ENCODE measurements at places on chromosomes 1 and 21. TPM values are rescaled to one million over a fixed set of nuclear protein-coding genes. Genes with fewer than 3 reads are reported as not detected.

GRCh38 chr1:119275145-119276134 is 93.1 kb upstream of the HAO2 start:
- DNase-seq = peak; percentile 71

GRCh38 chr1:84462118-84462517 is 16.9 kb upstream of the RPF1 start:
- DNase-seq = no peak

GRCh38 chr1:191582169-191582568 is 576.1 kb upstream of the RGS18 start:
- DNase-seq = no peak

- no peak for DNase-seq
Measured at GRCh38 chr1:150543500-150544143, 5.6 kb upstream of the ADAMTSL4 start.

DNA sequence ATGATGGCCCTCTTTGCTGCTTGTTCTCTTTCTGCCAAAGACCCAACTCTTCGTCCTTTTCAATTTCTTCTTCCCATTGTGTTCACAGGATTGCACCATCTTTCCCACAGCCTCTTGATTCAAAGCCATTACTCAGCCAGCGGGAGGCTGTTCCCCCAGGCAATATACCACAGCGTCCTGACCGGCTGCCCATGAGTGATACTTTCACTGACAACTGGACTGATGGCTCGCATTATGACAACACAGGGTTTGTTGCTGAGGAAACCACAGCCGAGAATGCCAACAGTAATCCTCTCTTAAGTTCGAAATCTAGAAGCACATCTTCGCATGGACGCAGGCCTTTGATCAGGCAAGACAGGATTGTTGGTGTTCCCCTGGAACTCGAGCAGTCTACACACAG is 167.4 kb downstream of the LRRC40 start:
- peak; percentile 68 for DNase-seq

DNA sequence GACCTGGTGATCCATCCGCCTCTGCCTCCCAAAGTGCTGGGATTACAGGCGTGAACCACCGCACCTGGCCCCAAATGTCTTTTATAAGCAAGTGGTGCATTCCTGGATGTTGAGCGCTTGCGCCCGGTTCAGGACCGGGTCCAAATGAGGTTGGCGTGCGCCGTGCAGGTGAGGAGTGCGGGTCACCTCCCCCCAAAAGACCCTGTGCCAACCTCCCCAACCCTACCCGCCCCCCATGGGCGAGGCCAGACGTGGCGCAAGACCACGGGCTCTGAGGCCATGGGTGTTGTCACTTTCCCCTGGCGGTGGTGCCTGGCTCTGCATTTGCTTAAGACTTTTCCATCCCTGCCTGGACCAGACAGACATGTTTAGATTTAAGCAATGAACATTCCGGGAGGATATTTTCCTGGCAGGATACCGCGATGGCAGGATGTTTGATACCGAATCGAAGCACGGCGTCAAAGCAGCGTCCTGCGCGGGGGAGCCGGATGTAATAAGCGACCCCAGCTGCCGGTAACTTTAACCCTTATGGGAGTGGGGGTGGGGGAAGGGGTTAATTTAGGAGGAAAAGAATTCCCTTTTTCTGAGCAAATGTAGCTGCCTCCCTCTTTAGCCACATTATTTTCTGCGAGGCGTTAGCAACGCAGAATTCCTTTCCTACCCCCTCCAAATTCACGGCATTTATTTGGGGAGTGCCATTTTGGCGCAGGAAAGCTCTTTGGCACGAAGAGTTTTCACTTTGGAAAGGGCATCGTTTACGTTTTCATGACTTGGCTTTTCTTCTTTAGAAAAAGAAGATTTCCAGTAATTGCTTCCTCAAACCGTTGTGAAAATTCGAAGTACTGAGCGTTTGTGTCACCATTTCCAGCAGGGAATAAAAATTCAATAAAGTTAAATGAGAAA is 27.8 kb upstream of the RNF187 start:
- peak; percentile 85 for DNase-seq

DNA sequence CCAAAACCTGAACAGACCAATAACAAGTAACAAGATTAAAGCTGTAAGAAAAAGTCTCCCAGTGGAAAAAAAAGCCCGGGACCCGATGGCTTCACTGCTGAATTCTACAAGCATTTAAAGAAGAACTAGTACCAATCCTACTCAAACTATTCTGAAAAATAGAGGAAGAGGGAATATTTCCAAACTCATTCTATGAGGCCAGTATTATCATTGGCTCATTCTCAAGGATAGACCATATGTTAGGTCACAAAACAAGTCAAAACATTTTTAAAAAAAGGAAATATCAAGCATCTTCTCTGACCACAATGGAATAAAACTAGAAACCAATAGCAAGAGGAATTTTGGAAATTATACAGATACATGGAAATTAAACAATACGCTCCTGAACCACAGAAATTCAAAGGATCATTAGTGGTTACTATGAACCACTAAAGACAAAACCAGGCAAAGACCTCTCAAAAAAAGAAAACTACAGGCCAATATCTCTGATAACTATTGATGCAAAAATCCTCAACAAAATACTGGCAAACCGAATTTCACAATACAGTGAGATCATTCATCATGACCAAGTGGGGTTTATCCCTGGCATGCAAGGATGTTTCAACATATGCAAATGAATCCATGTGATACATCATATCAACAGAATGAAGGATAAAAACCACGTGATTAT is 13.9 kb upstream of the IL20 start:
- no peak for DNase-seq

The ZFP69B gene
- total RNA-seq = 5.2 TPM

The ASCL5 gene
- not detected for total RNA-seq

Measured in H4 (cell line).